Activated CD4-positive, alpha-beta T cell treated with anti-CD3 and anti-CD28 coated beads, Interleukin-2, Interleukin-4, amounts not matched to agents 100 ng/mL and 50 ng/mL, durations not matched to agents 16 hours and 8 hours (primary cell): ENCODE measurements at places on chromosomes 11 and 22.

GRCh38 chr11:63603180-63603518 lies 11.1 kb downstream of the PLAAT3 start:
- no peak for DNase-seq

DNA sequence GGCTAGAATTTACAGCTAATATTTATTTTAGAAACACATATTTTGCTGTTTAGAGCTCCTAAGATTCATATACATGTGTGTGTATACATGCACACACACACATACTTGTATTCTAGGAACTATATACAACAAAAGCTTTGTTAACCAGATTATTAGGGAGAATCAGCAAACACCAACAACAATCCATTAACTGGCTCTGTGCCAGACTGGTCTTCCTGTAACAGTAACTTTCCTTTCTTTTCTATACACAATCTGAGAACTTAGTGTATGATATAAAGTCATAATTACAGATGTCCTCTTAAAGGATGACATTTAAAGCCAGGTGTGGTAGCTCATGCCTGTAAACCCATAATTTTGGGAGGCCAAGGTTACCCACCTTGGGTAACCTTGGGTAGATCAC lies 49.5 kb upstream of the CLNS1A start:
- no peak for DNase-seq

GRCh38 chr11:72573855-72574445 lies 100.3 kb downstream of the PDE2A start:
- DNase-seq, result no peak

DNA sequence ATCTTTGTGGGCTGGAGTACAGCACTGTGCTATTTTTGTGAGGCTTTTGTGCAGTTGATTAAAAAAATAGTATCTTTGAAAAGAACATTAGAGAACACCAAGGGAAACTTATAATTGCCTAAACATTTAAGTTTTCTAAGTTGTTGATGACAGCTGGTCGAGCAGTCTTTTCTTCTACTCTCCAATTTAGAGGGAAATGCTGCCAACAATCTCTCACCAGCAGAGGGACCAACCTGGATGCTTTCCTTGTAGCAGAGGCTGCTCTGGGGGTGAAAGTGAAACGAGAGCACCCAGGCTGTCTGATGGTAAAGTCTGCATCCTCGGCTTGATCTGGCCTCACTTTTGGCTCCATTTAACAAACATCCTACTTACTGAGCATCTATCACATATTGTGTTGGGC lies 1286.5 kb upstream of the TENM4 start:
- no peak for DNase-seq

GRCh38 chr11:7437696-7438095 lies 47.6 kb upstream of the OLFML1 start:
- DNase-seq, result no peak

GRCh38 chr11:59199546-59200422 lies 12.9 kb downstream of the MPEG1 start:
- DNase-seq, result peak; percentile 20

DNA sequence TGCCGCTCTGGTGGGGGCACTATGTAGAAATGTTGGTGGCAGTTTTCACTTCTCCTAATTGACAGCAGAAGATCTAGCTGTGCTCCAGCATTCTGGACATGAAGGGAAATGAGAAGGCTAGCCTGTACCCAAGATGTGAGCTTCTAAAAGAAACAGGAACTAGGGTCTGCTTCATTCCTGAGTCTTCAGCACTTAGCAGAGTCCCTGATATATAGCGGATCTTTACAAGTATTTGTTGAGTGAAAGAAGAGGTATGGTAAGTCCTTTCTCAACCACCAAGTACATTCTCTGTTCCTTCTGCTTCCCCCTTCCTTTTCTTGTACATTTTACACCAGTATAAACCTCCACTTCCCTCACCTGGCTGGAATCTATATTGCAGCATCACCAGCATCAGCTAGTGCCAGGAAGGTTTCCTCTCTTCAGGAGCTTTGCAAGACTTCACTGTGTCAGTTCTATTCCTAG lies 408.3 kb upstream of the CADM1 start:
- DNase-seq, result no peak

DNA sequence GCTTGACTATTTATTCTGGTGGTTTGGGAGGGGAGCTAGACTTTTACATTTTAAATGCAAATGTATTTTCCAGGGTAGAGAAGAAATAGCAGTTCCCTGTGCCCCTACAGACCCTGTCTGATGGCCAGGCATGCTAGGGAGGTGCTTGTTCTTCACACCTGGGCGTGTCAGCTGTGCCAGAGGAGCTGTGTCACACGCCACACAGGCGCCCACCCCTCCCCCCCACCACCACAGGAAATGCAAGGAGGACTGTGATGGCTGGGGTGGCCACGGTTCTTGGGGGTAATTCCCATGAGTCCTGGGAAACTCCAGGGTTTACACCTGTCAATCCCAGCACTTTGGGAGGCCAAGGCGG lies 82.2 kb downstream of the FLI1 start:
- no peak for DNase-seq

GRCh38 chr11:1968454-1969002 lies 21.4 kb downstream of the MRPL23 start:
- no peak for DNase-seq

DNA sequence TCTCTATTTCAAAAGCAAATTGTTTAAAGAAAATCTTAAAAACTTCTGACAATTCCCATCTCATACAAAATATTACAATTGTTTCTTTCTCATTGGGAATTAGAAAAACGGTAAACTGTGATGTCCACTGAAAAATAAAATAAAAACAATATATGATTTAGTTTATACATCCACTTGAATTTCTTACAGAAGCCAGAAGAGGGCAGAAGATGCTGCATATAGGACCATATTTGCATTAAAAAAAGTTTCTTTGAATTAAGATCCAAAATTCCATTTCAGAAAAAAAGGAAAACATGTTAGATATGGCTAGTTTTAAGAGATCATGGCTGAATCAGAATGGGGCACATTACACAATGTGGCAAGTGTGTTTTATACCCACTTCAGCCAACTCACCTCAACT lies 39.3 kb upstream of the LRRC4C start:
- DNase-seq, result no peak

DNA sequence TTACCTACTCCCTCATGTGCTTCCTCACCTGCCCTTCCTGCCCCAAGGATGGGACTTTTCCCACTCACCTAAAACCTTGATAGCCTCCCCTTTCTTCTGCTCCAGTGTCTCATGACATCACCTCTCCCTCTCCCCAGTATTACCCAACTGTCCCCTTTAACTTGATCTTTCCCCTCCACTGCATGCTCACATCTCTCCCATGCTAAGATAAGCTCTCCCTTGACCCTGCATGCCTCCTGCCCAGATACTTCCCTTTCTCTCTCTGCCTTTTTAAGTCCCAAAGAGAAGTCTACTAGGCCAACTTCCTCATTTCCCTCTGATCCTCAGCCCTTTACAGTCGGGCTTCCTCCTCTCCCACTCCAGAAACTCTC lies 14.8 kb downstream of the CD3E start:
- DNase-seq, result no peak

GRCh38 chr22:23527971-23528740 lies 51.9 kb downstream of the IGLL1 start:
- DNase-seq, result no peak

- no peak for DNase-seq
Measured at GRCh38 chr11:117314840-117315239, 1.2 kb downstream of the BACE1 start.

DNA sequence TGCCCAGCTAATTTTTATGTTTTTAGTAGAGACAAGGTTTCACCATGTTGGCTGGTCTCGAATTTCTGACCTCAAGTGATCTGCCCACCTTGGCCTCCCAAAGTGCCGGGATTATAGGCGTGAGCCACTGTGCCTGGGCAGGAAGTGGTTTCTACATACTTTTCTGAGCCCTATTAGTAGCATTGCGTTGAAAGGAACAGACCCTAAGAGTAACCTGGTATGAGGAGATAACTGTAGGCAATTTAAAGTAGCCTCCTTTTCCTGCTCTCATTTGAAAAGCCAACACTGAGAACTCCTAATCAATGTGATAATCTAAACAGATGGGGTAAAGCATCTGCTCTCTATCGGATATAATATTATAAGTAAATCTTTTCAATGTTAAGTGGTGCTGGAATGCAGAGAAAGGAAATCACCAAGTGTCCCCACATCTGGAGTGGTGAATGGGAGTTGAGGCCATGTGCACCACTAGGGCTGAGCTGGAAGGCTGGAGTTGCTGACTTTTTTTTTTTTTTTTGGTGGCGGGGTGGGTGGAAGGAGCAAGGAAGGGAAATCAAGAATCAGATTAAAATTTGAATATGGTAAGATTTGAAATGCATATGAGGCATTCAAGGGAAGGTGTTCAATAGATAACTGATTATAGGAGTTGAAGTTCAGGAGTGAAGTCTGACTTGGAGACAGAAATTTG lies 20.7 kb downstream of the PDHX start:
- DNase-seq, result no peak

- no peak for DNase-seq
Measured at GRCh38 chr11:31199378-31199777, 170.2 kb downstream of the DCDC1 start.

DNA sequence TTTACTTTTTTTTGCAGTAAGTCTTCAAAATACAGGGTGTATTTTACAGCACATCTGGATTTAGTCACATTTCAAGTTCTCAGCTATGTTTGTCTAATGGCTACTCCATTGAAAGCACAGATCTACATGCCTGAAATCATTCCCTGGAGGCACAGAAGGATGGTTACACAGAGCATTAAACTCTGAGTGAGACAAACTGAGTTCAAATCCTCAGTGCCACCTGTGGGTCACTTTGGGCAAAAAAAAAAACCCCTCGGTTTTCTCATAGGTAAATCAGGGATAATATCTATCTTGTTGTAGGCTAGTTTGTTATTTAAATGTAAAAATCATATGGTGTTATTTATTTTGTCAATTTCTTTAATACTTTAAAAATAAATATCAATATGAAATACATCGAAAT lies 7.7 kb downstream of the ANKRD49 start:
- no peak for DNase-seq
